ENCODE measurements at places on chromosomes 6 and 20.

DNA sequence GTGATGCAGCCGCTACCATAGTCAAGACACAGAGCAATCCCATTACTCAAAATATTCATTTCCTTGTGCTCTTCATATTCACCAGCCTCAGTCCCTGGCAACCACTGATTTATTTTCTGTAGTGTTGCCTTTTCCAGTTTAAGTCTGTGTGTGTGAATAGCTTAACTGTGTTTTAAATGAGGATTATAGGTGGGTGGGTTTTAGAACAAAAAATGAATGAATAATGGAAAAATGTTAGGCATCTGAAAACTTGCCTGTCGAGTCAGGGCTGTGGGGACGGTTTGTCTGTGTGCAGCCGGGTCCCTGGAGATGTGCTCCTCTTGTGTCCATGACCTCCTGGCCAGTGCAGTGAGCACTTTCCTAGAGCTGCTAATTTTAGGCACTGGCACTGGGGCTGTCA lies 27.1 kb downstream of the BANF2 start:
- no peak for DNase-seq

- no peak for DNase-seq
Observed at GRCh38 chr6:157652601-157653363, 170.3 kb upstream of the SNX9 start.

- peak; percentile 51 for DNase-seq
Observed at GRCh38 chr6:142566628-142567396, 265.0 kb downstream of the ADGRG6 start.

DNA sequence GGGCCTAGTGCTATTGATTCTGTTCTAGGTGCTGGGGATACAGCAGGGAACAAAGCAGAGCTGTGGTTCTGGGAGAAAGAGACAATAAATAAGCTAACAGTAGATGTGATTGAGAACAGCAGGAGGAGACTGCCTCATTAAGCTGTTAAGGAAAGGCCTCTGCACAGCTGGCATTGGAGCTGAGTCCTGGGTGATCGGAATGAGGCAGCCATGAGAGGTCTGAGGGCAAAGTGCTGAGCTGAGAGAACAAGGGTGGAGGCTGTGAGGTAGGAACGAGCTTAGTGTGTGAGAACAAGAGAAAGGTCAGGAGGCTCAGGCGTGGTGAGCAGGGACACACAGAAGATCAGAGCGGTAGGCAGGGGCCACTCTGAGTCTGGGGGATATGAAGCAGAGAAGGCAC lies 18.3 kb downstream of the DDX27 start:
- no peak for DNase-seq

DNA sequence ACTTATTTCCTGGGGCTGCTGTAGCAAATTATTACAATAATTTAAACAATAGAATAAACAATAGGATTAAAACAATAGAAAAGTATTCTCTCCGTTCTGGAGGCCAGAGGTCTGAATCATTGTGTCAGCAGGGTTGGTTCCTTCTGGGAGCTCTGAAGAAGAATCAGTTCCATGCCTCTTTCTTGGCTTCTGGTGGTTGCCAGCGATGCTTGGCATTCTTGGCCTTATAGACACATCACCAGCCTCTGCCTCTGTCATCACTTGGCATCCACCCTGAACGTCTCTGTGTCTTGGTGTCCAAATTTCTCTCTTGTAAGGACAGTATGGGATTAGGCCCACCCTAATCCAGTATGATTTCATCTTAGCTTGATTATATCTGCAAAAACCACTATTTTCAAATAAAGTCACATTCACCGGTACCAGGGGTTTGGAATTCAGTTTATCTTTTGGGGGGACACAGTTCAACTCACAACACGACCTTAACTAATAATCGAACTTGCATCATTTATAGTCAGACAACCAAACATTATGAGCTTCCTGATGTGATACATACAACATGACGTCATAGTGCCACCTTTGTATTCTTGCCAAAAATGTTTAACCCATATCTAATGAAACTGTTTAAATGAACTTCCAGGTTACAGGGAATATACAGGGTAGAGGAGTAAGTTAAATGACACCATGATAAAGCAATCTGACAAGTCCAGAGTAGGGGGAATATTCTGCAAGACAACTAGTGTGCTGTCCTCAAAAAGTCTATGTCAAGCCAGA lies 84.7 kb upstream of the RNF24 start:
- no peak for DNase-seq

GRCh38 chr6:32196682-32197616 lies 4.5 kb upstream of the GPSM3 start:
- peak; percentile 70 for DNase-seq

- no peak for DNase-seq
Observed at GRCh38 chr20:20447196-20447595, 79.3 kb downstream of the INSM1 start.

GRCh38 chr6:85419046-85419759 lies 30.7 kb upstream of the NT5E start:
- DNase-seq: peak; percentile 23

- no peak for DNase-seq
Observed at GRCh38 chr20:32479697-32480171, 105.4 kb downstream of the NOL4L start.

- DNase-seq: no peak
Observed at GRCh38 chr20:43969028-43969447, 54.4 kb downstream of the TOX2 start.

DNA sequence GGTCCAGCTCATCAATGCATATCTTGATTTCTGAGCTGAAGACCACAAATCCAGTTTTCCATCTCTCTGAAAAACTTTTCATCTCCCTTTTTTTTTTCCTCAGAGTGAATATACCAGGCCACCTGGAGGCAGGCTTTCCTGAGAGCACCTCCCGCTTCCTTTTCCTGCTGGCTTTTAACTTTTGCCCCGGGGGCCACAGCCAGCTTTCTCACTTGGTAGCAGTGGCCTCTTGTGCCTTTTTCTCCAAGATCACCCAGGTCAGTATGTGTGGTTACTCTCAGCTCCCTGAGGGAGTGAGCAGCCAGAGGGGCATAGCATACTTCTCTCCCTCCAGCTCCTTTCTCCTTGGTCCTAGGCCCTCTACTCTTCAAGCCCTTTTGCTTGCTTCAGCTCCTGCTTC lies at the start of gene BTN1A1:
Gene BTN1A1 (plus strand): TSS at position 202 of the 400 bp plus-strand sequence. CDS start 984 bp downstream, outside the sequence.
- no peak for DNase-seq

GRCh38 chr6:80203283-80203682 lies 96.8 kb downstream of the BCKDHB start:
- no peak for DNase-seq

- DNase-seq: peak; percentile 40
Observed at GRCh38 chr6:110944681-110945151, 13.8 kb upstream of the GTF3C6 start.

Data from B cell (primary cell).